Urothelium cell line (cell line): ENCODE measurements at places on chromosomes 2 and 18.

GRCh38 chr2:79210274-79210917 lies 50.8 kb upstream of the REG3A start:
- no peak for DNase-seq

GRCh38 chr2:177052471-177052870 lies 160.1 kb upstream of the HNRNPA3 start:
- no peak for DNase-seq

DNA sequence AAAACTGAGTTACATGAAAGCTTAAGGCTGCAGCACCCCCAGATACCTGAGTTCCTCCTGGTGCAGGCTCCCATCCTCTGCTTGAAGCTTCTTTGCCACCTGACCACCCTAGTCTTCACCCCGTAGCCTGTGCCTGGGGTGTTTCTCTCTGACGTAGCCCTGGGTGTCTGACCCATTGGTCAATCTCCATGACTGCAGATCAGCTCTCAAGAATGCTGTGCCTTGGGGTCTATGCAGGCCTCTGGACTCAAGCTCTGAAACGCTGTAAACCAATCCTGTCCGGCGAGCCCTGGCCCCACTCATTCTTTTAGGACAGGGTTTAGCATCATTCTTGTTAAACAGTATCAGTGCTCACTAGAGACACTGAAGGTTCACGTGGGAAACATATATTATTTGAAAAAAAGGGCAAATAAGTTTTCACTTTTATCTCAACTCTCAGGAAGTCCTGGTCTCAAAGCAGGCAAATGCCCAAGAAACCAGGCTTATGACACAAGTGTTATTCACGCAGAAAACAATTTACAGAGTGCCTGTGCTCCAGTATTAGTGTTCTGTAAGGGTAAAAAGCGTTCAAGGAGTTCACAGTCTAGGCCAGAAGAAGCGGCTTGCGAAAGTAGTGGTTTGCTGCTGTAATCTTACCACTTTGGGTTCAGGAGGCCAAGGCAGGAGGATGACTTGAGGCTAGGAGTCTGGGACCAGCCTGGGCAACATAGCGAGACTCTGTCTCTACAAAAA lies 22.8 kb upstream of the PPP4R1 start:
- DNase-seq = no peak

GRCh38 chr2:236214376-236214995 lies 46.3 kb upstream of the GBX2 start:
- DNase-seq = no peak

- peak; percentile 75 for DNase-seq
Observed at GRCh38 chr18:13221869-13222855, 3.6 kb downstream of the LDLRAD4 start.

GRCh38 chr18:3213300-3214059 lies 6.3 kb downstream of the MYOM1 start:
- DNase-seq = no peak

DNA sequence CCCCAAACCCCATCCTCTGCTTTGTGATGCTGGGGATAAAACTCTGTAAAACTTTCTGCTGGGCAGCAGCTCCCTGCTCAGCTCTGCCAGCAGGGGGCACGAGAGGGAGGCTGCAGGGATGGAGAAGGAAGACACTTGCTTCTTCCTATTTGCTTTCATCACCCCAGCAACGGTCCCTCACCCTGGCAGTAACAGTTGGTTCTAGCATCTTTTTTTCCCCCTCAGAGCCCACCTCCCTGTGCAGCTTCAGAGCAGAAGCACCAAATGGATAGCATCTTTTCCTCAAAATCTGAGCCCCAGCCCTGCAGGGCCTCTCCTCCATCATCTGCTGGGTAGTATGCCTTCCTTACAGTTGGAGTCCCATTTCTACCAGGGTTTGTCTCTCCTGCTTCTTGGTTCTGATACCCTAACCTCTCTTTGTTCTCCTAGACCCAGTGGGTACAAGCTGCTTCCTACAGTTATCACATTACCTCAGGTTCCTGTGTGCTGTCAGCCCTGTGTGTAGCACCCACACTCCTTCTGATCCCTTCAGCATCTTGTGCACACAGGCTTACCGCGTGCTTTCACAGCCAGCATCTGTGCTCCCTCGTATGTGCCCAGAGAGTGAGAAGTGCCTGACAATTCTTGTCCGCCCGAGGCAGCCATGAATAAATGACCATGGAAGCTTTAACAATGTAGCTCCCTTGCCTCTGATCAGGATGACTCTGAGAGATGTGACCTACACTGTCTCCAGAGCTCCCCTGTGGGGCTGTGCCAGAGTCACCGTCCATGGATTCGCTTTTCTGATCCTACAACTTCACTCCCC lies 14.5 kb downstream of the CKAP2L start:
- peak; percentile 81 for DNase-seq

DNA sequence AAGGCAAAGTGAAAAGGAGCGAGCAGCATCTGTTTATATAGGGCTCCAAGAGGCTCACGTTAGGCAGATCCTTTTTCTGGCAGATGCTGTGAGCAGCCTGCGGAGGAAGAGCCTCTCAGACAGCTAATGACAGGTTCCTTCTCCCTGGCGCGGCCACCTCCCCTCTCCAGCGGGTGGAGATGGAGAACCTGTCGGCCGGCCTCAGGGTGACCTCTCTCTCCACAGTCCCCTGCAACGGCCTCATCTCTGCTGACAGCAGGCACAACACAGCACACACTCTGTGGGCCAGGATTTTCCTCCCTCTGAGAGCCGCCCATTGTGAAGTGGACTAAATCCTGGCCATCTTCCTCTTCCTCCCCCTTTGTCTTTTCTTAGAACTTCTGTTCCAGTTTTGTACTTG lies 119.8 kb downstream of the PRKCE start:
- DNase-seq = no peak

DNA sequence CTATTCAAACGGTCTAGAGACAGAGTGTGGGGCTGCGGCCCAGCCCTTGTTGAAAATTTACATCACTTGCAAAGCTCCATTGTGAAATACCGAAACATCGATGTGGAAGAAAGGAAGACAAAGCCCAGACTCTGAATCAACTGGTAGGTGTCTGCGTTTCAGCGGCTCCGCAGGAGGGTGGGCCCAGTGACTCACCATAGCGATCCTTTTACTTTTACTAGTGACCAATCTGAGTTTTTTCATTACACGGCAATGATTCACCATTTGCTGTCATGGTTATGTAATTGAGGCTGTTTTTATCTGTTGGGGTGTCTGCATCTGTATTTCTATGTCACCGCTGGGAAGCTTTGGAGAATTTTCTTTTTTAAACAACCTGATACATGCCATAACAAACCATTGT lies 66.6 kb upstream of the ODC1 start:
- DNase-seq = peak; percentile 93

DNA sequence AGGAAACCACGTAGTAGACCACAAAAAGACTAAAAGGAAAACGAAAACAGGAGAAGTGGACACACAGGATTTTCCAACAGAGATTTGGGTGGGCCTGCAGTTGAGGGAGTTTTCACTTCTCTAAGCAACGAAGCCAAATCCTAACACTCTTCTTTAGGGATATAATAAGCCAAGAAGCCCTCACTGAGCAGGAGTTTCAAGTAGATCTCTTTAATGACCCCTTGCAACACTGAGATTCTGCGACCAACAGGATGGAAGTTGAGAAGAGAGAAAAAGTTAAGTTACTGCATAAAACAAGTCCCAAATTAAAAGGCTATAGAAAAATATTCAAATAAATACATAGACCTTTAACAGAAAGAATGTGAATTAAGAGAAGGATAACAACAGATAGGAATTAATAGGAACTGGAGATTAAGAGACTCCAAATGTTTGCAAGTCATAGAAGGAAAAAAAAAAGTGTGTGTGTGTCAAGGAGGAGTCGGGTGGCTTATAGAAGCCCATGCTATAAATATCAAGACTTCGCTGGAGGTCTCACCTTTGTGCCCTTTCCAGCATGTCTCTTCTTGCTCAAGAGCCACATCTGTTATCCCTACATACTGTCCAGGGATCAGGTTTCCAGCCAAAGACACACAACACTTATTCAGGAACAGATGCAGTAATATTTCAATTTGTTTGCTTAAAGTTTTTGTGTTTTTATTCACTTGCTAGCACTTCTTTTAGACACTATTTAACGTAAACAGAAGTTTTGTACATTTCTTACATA lies 69.4 kb upstream of the ARHGAP28 start:
- DNase-seq = peak; percentile 37

DNA sequence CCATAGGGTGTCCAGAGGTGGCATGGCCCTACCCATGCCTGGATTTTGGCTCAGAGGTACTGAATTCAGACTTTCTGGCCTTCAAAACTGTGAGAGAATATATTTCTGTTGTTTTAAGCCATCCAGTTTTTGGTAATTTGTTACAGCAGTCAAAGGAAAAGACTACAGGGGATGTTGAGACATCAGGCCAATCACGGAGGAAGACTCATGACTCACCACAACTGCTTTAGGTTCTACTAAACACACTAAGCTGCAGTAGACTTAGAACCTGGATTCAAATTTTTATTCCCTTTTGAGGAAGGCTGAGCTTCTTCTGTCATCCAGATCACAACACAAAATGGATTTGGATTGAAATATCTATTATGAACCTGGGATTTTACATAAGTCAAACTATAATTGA lies 12.0 kb upstream of the C2orf66 start:
- DNase-seq = no peak

GRCh38 chr18:13220361-13220991 lies 1.9 kb downstream of the LDLRAD4 start:
- peak; percentile 57 for DNase-seq

DNA sequence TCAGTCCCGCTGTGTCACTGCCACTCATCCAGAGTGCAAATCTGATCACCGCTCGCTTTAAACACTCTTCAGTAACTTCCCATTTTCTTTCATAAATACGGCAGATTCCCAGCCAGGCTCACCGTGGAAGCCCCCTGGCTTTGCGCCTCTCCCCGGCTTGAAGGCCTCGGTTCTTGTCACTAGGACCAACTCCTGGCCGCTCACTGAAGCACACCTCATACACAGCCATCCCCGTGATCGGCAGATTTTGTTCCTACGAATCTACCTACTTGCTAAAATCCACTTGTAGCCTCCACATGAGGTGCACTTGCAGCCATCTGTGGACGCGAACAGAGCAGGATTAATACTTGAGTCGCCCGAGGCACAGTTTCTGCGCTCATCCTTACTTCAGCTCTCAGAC lies 462.4 kb upstream of the MYT1L start:
- DNase-seq = no peak

DNA sequence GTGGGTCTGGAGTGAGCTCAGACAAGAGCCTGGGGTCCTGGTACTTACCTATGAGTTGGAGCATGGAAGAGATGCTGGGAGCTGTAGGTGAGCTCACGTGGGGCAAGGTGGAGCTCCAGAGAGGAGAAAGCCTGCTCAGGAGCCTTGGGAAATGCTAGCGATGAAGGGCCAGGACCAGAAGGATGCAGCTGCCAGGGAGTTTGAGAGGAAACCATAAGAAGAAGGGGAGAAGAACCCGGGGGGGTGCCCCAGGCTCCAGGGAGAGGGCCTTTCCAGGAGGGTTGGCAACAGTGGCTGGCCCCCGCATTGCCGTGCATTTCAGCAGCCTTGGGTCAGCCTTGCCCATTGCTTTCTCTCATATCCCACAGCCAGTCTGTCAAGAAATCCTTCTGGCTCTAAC lies 268.7 kb downstream of the GLI2 start:
- DNase-seq = no peak

- no peak for DNase-seq
Observed at GRCh38 chr2:111652038-111652437, 232.0 kb downstream of the ANAPC1 start.

DNA sequence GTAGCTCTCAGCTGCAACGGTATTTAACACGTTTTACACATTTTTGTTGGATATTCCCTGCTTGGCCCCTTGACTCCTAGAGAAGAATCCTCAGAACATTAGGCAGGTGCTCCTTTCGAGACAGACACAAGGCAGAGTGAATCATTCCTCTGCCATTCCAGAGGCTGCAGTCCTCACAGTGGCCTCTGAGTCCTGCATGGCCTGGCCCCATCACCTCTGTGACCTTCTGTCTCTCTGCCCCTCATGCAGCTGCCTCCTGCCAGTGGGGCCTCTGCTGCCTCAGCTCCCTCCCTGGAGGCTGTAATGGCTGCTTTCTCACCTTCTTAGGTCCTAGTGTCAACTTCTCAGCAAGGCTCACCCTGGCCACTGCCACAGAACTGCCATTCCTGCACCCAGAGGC lies 101.3 kb downstream of the PTPRM start:
- no peak for DNase-seq

GRCh38 chr2:70608373-70608772 lies 54.7 kb upstream of the TGFA start:
- no peak for DNase-seq

- DNase-seq = no peak
Observed at GRCh38 chr18:65628390-65628789, 122.4 kb upstream of the CDH7 start.

DNA sequence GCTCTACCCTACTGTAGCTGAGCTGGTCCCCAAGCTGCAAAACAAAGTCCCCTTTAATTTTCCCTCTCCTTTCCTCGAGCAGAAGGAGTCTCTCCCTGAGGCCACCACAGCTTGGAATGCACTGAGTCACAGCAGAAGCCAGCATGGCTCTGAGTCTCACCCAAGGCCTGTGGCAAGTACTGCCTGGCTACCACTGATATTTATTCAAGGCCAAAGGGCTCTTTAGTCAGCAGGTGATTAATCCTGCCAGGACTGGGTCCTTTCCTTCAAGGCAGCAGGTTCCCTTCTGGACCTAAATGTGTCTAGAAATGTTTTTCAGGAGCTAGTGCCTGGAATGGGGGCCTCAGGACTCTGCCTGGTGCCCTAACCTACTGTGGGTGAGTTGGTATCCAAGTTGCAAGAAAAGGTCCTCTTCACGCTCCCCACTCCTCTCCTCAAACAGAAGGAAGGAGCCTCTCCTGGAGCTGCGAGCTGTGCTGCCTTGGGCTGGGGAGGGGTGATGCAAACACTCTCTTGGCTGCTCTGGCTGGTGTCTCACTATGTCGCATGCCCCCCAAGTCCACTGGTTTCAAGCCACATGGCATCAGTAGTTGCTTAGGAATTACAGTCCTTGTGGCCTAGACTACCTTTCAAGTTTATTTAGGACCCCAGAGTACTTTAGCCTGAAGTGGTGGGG lies 53.4 kb downstream of the CD28 start:
- peak; percentile 26 for DNase-seq

GRCh38 chr18:68843473-68844089 lies 45.7 kb downstream of the CCDC102B start:
- DNase-seq = no peak
